Stimulated activated CD4-positive, alpha-beta T cell treated with anti-CD3 and anti-CD28 coated beads, Interleukin-1b, Interleukin-23, amount 100 ng/mL, for 1 hour (primary cell): ENCODE measurements at places on chromosomes 1 and 21.

GRCh38 chr1:73065339-73066041, 783.2 kb upstream of the NEGR1 start:
- no peak for DNase-seq

GRCh38 chr1:78836726-78837125, 169.8 kb downstream of the ADGRL4 start:
- DNase-seq: no peak

GRCh38 chr1:36390411-36390810, 4.7 kb upstream of the STK40 start:
- no peak for DNase-seq

- DNase-seq: no peak
Measured at GRCh38 chr1:14373081-14373758, 225.3 kb upstream of the KAZN start.

DNA sequence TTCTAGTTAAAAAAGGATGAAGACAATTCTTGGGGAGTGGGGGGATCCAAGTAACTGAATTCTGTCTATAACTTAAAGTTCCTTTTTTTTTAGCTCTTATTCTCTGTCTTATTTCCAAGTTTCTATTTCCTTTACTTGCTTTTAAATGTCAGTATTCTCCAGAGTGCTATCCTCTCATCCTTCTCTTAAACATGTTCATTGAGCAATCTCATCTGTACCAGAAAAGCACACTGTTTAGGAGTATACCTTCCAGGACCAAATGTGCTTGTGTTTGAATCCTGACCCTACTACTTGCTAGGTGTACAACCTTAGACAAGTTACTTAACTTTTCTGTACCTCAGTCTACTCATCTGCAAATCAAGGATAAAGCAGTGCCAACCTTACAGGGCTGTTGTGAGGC, 50.1 kb downstream of the AKT3 start:
- no peak for DNase-seq

DNA sequence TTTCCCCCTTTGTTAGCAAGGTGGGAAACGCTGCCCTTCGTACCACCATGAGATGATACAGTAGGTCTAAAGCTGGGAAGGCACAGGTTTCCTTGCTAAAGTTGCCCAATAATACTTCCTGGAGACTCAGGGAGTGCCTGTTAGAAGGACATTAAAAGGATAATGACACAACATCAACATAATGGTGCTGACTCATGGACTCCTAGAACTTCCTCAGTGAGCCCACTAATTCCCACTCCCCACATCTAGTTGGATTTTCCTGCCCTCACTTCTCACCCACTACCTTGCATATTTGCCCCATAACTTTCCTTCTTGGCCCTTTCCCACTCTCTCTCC, 17.5 kb downstream of the CFAP45 start:
- no peak for DNase-seq

DNA sequence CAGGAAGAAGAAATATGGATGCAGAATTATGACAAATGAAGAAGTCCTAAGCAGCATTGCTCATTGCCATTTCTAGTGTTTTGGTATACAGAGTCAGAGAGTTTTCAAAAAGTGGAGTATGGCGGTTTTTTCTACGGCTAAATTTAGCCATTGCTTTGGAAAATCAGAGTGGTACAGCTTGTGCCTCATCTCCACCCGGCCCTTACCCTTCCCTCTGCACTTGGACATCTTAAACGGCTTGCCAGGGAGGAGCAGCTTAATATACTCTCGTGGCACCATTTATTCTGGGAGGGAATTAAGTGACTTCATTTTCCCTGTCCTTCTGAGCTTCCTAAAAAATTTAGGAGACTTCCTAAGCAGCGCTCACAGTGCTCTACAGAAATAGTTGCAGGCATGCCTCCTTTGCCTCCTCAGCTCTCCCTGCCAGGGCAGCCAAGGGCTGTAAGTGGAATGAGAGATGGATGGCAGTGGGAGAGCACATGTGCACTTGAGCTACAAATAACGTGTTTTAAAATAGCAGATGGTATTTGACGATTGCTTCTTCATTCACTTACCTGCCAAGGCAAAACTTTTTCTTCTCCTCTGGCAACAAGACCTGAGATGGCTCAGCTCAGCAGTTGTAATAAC, 51.5 kb upstream of the VAMP3 start:
- DNase-seq: no peak

DNA sequence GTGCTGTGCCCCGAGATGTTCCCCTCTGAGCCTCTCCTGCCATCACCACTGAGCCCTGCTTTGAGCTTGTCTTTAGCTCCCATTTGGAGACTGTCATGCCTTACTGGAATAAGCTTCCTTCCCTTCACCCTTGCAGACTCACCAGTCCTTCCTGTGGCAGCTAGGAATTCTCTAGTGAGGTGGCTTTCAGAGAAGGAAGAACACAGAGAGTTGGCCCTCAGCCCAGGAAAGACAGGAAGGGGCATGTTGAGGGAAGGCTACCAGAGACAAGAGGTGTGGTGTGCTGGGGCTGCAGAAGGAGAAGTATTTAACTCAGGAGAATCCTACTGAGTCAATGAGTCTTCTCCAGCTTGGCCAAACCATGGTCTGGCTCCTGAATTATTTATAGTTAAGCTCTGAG, 76.3 kb downstream of the UCK2 start:
- no peak for DNase-seq

DNA sequence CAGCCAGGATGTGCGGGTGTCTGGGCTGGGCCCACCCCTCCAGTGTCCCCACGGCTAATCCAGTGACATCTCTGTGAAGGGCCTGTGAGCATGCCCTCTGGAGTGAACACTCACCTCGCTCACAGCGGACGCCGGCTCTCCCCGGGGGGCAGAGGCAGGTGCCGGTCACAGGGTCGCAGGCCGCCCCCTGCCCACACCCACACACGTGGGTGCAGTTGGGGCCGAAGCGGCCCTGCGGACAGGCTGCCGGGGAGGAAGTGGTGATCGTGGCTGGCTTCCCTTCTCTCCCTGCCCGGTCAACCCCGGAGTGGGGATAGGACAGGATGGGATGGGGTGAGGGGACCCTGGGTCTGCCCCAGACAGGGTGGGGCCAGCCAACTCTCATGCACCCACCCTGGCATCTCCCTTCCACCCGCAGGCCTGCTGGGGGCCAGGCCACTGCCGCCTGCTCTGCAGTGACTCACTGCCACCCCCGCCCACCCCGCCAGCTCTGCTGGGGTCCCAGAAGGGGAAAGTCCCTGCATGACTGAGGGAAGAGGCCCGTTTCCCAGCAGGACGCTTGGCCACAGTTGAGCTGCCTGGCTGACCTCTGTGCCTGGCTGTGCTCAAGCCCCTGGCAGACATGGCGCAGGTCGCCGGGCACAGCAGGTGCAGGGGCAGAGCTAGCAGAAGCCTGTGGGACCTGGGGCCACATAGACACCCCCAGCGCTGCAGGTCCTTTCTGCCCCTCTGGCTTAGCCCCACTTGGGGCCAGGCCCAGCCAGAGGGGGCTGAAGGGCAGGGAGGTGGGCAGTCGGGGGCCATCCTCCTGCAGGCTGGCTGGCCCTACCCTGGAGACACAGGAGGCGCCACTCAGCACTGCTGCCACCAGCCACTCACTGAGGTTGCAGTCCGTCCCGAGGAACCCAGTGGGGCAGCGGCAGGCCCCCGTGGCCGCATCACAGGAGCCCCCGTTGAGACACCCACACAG, 41.6 kb downstream of the ARHGEF16 start:
- DNase-seq: no peak

DNA sequence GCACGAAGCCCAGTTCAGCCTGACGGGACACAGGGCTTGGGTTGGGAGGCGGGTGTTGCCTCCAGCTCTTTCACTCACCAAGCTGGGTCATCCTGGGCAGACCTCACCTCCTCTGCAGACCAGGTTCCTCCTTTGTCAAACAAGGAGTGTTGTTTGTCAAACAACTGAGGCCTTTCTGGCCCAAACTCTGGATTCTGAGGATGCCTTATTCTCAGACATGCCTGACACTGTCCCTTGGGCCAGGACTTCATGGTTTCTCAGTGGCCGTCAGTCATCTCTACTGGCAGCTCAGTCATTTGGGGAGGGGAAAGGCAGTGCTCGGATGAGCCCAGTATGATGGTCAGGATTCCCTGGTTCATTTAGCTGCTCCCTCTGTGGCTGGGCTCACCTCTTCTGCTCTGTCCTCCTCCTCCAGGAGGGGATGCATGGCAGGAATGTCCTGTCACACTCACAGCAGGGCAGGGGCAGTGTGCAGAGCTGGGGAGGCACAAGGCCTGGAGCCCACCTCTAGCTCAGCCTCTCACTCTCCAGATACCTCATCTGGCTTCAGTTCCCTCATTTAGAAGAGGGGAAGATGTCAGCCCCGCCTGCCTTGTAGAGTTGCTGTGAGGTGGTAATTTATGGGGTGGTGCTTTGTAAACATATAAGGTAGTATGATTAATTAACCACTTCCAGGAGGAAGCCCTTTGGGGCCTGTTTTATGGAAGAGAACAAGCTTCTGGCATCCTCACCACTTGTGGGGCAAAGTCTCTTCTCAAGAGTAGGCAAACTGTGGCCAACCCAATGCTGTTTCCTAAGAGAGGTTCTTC, 20.6 kb downstream of the SLC2A1 start:
- no peak for DNase-seq

GRCh38 chr1:98044071-98044697, 123.3 kb upstream of the DPYD start:
- no peak for DNase-seq

DNA sequence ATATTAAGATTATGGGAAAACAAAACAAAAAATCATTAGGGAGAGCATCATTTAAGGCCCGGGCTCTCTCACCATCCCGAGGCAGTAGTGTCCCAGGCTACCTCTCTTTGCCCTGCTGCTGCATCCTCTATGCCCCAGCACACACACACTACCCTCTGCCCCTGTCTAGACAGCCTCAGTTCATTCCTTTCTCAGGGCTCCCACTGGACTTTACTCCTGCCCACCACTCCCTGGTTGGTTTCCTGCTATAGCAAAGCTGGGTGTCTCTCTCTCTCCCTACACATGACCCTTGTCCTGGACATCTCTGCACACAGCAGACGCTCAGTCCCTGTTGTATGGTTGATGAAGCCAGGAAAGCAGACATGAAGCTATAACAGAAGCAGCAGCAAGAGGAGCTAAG, 30.7 kb downstream of the GNG12 start:
- no peak for DNase-seq

- no peak for DNase-seq
Measured at GRCh38 chr1:187054862-187055757, 226.4 kb downstream of the PLA2G4A start.

GRCh38 chr1:215273838-215274516, 191.4 kb downstream of the KCNK2 start:
- DNase-seq: no peak

- DNase-seq: no peak
Measured at GRCh38 chr1:179034720-179035119, 9.0 kb downstream of the FAM20B start.

DNA sequence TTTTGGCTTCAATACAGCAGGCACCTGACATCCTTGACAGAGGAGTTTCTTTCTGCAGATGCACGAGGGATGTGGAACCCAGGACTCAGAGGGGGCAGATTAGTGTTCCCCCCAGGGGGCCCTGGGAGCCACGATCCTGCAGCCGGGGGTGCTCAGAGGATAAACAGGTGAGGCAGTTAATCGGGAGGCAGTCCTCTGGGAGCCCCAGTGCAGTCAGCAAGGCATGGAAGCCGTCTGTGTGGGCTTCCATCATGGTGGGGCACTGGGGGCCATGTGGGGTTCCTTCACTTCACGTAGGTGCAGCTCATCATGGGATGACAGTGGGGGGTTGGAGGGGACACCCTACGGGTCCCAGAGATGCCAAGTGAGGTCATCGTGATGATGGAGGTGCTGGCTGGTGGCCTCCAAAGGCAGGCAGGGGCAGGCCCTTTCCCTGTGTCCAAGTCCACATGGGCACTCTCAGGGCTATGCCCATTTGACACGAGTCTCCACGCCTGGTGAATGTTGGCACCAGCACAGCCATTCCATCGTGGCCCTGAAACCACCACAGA, 59.3 kb upstream of the ABCG1 start:
- no peak for DNase-seq

- DNase-seq: no peak
Measured at GRCh38 chr1:41418857-41419583, 57.8 kb downstream of the FOXO6 start.

GRCh38 chr1:53645690-53646078, 93.3 kb downstream of the GLIS1 start:
- DNase-seq: no peak

GRCh38 chr1:9848022-9848421, 24.3 kb upstream of the CLSTN1 start:
- no peak for DNase-seq

DNA sequence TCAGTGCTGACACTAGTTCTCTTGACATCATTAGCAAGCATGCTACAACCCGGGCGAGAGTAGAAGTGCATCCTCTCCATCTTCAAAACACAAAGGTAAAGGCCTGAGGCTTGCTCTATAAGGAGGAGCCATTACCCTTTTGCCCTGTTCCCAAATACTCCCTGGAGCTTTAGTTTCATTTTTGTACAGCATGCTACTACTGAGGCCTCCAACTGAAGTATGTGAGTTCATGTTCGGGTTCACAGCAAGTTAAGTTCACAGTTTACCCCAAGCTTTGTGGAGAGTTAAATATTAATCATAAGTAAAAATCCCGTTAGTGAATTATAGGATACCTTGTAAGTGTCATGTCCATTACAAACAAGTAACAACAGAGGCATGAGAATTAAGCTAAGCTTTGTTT, 156.6 kb downstream of the APP start:
- no peak for DNase-seq

GRCh38 chr1:181812208-181812607, 249.3 kb downstream of the ZNF648 start:
- no peak for DNase-seq

DNA sequence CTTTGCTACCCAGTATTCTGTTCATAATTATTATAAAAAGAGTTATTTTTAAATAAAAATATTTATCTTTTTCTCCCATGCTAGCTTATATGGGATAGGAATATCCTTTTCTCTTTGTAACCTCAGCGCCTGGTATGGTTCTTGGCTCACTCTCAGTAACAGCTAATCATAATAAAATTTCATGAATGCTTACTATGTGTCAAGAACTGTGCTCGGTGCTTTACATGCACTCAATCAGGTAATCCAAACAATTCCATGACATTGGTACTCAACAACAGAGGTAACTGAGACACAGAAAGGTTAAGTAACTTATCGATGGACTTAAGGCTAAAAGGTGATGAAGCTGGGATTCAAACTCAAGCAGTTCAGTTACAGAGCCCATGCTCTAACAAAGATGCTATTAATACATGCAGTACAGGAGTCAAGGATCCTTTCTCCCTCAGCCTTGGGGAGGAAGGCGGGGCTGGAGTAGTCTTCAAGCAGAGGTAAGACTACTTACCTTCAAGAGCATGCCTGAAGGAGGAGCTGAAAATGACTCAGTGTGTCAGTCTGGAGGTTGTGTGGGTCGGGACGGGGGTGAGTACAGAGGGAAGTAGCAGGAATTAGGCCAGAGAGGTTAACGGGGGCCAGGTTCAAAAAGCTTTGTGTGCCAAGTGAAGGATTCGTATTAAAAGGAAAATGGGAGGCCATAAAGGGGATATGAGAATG, 73.4 kb downstream of the PLPPR5 start:
- DNase-seq: no peak
